ENCODE measurements at places on chromosomes 1 and 21.
A peak's percentile ranks its signal among the peaks of the same experiment; 100 is the strongest.

DNA sequence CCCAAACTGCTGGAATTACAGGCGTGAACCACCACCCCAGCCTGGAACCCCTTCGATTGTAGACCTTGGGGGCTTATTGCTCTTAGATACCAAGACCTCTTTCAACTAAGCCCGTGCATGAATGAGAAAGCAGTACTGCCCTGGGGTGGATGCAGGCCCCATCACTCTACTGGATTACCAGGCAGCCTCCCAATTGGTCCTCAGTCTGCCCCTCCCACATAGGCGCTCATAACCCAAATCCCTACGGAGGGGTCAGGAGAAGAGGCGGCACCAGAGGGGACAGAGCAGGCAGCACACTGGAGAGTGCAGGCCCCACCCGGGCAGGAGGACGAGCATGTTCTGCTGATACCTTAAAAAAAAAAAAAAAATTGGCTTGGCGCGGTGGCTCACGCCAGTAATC is 12.4 kb upstream of the STMN1 start:
- no peak for DNase-seq

GRCh38 chr1:125085720-125086591 is 3901.2 kb downstream of the SRGAP2C start:
- DNase-seq = no peak

- no peak for DNase-seq
These were observed 27.2 kb upstream of the ERG start for GRCh38 chr21:38525454-38525853.

- no peak for DNase-seq
These were observed 24.0 kb downstream of the AGRN start for GRCh38 chr1:1043921-1044320.

DNA sequence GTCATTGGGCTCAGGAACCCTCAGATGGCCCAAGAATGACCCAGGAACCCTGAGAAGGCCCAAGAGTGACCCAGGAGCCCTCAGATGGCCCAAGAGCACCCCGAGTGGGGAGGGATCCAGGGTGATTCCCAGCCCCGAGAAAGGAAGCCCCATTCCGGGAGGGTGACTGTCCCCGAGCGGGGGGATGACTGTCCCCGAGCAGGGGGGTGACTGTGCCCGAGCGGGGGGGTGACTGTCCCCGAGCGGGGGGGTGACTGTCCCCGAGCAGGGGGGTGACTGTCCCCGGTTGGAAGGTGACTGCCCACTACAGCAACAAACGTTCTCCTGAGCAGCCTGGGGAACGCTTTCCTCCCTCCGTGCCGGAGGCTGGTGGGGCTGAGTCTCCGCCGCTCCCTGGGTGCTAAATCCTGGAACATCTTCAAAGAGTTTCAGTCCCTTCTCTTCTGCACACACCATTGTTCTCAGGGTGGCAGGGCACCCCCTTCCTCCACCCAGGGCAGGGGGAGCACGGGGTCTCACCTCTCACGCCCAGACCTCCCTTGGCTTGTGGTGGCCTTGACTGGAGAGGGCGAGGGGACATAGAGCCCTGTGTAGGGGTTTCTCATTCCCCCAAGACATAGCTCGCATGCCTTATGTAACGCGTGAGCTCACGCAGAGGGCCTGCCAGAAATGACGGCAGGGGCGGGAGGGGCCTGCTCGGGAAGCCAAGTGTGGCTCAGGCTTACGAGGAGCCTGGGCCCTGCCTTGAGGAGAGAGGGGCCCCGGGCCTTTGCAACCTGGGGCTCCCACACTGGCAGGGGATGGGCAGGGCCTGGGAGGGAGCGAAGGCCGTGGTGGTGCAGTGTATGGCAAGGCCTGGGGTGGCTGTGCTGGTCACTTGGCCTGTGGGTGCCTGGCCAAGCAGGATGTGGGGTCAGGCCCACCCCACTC is 14.3 kb upstream of the SKI start:
- DNase-seq = no peak

- DNase-seq = no peak
These were observed 127.8 kb downstream of the RGS7 start for GRCh38 chr1:241229216-241229615.

DNA sequence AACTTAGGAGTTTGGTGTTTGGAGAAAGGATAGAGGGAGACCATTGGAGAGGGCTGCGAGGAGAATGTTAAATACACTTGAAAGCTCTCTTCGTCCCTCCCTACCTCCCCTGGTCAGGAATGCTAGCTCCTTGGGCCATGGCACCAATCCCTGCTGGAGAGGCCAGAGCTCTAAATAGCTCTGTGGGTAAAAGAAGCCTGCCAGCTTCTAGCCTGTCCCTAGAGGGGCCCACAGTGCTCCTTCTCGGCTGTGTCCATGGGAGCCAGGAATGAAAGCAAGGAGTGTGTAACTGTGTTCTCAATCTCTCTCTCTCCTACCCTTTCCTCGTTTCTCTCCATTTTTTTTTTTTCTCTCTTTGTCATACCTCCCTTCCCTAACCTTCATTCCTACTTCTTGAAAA is at the start of gene CCDC190:
CCDC190 (minus strand) TSS at position 75 of the 400 bp plus-strand sequence. CDS start 1,529 bp downstream, outside the sequence.
- DNase-seq = no peak

DNA sequence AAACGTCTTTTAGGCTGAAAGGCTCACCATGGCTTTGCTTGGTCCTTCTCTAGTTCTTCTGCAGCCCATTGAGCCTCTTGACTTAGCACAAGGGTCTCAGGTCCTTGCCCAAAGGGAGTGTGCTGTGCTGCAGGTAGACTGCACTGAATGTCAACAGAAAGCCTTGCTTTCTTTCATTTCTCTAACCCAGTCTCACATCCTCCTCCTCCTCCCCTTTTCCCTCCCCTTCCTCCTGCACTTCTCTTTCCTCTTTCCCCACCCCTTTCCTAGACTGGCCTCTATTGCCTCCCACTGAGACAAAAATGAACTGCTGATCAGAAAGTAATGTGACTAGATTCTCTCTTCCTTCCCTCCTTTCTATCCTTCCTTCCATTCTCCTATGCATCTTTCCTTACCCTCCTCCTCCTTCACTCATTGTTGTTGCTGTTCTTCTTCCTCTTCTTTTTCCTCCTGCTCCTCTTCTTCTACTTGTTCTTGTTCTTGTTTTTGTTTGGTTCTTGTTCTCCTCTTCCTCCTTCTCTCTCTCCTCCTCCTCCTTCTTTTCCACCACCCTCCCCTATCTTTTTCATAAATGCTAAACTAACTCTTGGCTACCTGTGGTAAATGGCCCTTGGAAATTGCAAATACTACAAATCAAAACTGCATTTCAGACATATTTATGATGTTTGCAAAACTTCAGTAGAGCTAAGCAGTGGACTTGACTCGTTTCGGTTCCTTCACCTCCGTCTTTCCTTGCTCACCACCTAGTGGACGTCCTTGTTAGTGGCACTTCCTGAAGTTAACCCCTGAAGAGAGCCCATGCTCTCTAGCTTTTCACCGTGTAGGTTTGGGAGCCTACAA is at the start of gene SELL:
SELL (minus strand) TSS at position 152 of the 840 bp plus-strand sequence; CDS start at position 30, 122 bp downstream.
- peak; percentile 34 for DNase-seq

- no peak for DNase-seq
These were observed 291.2 kb downstream of the PTPRC start for GRCh38 chr1:198929961-198930599.

- no peak for DNase-seq
These were observed 65.1 kb downstream of the GADD45A start for GRCh38 chr1:67749844-67750690.

DNA sequence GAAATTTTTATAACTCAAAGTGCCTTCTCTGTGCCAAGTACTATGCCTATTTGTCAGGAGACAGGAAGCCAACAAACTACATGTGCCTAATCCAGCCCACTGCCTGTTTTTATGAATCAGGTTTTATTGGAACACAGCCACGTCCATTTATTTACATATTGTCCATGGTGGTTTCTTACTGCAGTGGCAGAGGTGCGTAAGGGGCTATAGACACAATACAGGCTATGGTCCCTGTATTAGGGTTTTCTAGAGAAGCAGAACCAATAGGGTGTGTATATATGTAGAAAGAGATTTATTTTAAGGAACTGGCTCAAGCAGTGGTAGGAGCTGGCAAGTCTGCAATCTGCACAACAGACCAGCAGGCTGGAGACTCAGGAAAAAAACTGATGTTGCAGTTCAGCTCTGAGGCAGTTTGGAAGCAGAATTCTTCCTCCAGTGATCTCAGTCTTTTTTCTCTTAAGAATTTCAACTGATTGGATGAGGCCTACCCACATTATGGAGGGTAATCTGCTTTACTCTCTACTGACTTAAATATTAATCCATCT is 15.4 kb downstream of the PPIE start:
- no peak for DNase-seq

GRCh38 chr1:31643976-31644559 is 608 bp downstream of the PEF1 start:
- DNase-seq = no peak

DNA sequence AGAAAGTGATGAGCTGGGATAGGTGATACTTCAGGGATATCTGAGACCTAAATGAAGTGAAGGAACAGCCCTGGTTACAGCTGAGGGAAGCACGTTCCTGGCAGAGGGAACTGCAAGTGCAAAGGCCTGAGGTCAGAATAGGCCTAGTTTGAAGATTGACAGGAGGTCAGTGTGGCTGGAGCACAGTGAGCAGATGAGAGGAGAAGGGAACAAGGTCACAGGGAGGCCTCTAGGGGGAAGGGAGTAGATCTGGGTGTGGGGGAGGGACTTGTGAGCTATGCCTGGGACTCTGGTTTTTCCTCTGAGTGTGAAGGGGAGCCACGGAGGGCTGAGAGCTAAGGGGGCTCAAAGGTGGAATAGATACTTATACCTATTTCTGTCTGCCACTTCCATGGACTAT is 736.4 kb downstream of the MATN1 start:
- DNase-seq = no peak

- DNase-seq = no peak
These were observed 171.9 kb upstream of the USP25 start for GRCh38 chr21:15557925-15558324.

- no peak for DNase-seq
These were observed 223.1 kb downstream of the RPS6KC1 start for GRCh38 chr1:213274140-213274539.

- DNase-seq = no peak
These were observed 29.0 kb upstream of the PPM1J start for GRCh38 chr1:112744009-112744578.

DNA sequence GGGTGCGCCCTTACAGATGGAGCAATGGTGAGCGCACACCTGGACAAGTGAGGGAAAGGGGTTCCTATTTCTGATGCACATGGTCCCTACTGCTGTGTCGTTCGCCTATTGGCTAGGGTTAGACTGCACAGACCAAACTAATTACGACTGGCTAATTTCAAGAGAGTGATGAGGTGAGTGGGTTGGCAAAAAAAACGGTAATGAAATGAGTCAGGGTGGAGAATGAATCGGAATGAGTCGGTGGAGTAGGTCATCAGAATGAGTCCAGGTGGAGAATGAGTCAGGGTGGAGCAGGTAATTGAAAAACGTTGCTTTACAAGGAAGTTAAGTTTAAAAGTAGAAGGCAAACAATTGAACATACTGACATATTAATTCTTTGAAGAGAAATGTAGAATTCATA is 79.8 kb downstream of the WDR4 start:
- DNase-seq = no peak

- no peak for DNase-seq
These were observed 125.0 kb downstream of the AKT3 start for GRCh38 chr1:243725075-243725474.

GRCh38 chr1:118589238-118589846 is 398.8 kb downstream of the TBX15 start:
- DNase-seq = no peak

GRCh38 chr1:170536924-170537551 is 5.1 kb downstream of the GORAB start:
- DNase-seq = no peak

DNA sequence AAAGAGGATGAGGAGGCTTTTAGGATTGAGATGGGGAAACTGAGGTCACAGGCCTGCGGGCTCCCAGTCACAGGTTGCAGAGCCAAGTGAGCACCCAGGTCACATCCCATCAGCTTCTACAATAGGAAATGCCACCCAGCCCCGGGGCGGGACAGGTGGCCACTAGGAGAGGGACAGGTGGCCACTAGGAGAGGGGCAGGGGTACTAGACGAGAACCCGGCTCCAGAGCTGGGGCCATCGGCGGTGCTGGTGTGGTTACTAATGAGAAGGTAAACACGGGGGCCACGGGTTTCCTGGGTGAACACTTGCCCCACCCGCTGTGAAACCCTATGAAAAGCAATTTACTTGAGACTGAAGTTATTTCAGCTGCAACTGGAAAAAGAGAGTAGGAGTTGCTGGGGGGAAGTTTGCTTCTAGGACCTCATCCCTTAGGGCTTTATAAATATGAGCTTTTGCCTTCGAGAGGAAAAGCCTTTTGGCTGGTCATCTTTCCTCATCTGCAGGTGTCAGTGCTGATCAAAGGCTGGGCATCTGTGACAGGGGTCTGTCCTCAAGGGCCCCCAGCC is 52.5 kb downstream of the MRPL37 start:
- no peak for DNase-seq

DNA sequence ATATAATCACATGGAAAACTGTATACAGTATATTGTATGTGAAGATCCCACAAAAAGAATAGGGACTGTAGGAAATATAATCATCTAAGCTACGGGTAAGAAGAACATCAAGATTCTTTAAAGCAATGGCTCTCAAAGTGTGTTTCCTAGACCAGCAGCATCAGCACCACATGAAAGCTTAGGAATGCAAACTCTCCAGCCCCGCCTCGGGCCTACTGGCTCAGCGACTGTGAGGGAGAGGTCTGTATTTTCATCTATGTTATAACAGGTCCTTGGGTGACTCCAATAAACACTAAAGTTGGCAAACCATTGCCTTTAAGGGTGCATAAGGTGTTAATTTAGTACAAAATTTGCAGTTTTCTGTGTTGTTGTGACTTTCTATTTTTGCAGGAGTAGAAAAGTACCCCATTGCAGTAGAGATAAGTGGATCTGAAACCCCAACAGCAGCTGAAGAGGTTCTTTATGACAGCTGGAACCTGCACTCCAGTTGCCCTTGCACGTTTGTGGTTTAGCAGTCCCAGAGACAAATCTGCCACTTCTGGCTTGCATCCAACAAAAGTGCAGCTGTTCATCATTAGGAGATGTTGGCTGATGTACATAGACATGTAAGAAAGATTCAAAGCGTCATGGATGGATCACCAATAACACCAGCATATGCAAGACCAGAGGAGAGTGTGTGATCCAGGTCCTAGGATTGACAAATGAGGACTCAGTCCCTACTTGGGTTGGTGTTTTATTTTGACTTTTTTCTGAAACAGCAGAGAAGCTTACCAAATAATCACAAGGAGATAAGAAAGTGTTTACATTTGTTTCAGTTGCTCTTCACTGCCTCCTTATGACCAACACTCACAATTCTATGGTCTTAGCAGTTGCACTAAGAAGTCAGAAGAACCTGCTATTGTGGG is 15.9 kb upstream of the IFNAR1 start:
- no peak for DNase-seq

- DNase-seq = no peak
These were observed 43.7 kb downstream of the SLC27A3 start for GRCh38 chr1:153818876-153819275.
